ENCODE measurements at places on chromosomes 4 and X.

GRCh38 chr4:159736411-159736810 is 633.5 kb downstream of the RAPGEF2 start:
- DNase-seq = no peak

DNA sequence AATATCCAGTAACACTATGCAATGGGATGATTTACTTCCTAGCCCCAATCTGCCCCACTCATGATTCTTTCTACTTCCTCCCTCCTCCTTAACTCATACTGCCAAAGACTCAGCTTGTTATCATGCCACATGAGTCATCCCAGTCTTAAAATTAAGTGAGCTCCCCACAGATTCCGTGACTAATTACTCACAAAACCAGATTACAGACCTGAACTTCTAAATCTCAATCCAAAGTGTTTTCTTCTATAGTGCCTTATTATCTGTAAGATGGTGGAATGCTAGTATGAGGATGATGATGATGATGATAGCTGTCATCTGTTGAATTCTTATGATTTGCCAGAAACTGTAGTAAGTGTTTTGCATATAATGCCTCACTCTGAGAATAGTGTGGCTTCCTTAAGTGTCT is 27.7 kb upstream of the GPC3 start:
- DNase-seq = no peak

- no peak for DNase-seq
Measured at GRCh38 chr4:121233982-121234381, 69.9 kb upstream of the TNIP3 start.

DNA sequence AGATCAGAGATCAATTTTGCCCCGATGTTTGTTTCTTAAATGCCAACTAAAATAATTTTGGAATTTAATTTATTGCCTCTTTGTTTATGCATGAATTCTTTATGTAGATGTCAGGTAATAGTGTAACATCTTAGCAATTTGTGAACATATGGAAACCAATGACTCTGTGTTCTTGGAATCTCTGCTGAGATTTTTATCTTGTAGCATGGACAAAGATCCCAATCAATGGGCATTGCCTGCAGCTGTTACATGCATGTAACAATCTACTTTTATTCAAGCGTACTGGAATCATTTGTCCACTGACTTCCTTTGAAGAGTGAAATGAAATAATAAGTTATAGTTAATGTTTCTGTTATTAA is 61.6 kb upstream of the ARSJ start:
- no peak for DNase-seq

GRCh38 chrX:74523224-74523623 is 91.2 kb downstream of the RLIM start:
- no peak for DNase-seq

GRCh38 chrX:16765594-16765993 is 20.7 kb upstream of the TXLNG start:
- DNase-seq = no peak

DNA sequence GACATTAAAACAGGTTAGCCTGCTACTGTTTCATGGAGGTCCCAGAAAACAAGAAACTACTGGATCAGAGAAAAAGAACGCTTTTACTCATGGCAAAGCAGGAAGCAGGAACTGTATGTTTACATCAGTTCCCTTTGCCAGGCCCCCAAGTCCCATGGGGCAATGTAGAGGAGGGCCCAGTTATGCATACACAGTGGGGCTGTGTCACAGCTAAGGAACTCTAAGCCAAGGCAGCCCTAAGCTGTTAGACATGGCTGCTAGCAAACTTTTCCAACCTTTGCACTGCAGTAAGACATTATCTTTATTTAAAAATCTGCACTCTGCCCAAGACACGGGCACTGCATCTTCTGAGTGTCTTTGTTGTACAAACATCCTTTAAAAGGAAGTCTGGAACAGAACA is 975.8 kb downstream of the C4orf33 start:
- DNase-seq = no peak

GRCh38 chr4:1602655-1603412 is 81.3 kb downstream of the FAM53A start:
- DNase-seq = no peak

DNA sequence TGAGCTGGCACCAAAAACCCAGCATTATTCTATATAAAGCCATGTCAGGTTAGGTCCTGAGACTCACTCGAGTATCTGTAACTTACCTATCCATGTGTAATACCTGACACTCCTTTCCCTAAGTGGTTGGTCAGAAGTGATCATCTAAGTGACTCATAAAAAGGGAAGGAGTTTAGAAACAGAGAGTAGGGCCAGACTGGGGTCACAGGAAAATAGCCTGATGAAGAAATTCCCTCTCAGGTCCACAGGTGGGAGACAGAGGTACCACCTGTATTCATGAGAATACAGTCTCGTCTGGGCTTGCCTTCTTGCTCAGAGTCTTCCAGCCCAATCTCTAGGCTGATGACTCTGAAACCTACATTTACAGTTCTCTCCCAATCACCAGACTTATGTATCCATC is 161.8 kb upstream of the MAP3K15 start:
- DNase-seq = no peak

GRCh38 chr4:47390428-47391125 is 72.9 kb downstream of the COMMD8 start:
- DNase-seq = no peak

GRCh38 chr4:81982846-81983540 is 390.8 kb downstream of the HNRNPD start:
- DNase-seq = no peak

DNA sequence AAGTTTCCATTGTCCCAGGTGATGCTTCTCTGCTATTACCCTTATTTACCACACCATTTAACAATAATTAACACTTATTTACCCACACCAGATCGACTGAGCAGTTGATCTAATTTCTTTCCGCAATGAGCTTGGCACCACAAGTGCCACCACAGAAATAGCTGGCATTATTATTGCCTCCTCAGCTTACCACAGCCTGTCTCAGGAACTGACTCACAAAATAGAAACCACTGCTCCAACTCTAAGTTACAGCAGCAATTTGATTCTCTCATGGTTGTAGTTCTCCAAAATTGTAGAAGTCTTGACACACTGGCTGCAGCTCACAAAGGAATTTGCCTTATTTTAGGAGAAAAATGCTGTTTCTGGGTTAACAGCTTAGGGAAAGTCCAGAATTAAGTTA is 22.5 kb downstream of the ZNF721 start:
- no peak for DNase-seq

DNA sequence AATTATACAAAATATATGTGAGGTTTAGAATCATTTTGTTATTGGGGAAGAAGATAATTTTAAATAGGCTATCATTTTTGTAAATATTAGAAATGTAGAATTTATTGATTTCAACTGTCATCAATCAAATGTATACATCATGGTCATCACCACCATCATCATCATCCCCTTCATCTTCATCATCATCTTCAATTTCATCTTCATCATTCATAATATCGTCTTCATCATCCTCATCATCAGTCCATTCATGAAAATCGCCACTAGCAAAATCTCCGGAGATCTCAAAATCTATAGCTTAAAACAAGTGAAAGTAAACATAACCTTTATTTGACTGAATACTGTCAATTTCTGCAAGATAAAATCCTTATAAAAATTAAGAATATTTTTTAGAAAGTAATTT is 499.5 kb downstream of the SPOCK3 start:
- no peak for DNase-seq

DNA sequence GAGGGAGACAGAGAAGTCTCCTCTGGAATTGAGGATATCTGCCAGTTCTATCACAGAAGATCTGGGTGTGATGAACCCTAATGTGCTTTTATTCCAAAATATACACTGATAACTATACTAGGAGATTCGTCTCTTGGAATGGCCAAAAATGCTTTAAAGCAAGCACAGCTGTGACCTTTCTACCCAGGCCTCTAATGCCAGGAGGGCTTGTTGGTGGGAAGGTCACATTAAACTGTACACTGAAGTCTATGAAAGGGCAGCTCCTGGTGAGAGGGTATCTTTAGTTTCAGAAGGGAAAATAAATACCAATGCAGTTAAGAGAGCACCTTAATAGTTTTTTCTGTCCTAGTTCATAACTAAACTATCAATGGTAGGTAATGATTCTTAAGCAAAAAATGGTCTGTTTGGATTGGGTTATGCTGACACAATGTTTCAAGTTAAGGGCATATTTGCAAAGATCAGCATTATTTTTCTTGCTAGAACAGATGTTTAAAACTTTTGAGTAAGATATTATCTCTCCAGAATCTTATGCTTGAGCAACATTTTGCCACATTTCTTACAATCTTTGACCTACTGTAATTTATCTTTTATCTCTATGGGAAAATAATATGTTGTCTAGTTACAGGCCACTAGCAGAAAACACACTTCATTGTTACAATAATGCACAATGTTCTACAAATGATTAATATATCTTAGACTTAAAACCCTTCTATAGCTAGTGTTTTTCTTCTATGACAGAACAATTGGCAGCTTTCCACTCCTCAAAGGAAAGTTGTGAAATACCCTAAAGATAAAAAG is 59.6 kb downstream of the SEC24D start:
- DNase-seq = no peak

DNA sequence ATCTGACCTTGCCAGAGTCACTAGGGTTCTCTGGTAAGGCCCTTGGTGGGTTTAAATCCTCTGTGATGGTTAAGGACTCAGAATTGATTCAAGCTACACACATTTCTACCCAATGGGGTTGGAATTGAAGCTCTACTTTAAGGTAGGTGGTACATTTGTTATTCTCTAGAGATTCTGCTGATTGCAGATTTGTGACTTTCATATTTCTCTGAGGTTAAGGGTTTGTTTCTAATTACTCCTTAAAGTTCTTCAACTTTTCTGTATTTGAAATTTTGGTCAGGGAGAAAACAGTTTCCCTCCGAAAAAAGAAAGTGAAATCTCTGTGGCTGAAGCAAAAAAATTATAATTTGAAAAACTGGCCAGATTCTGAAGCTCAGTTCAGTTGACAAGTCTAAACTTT is 25.8 kb upstream of the USP46 start:
- DNase-seq = no peak

GRCh38 chr4:8771258-8771590 is 100.4 kb downstream of the HMX1 start:
- no peak for DNase-seq

GRCh38 chr4:8401665-8402064 is 38.9 kb downstream of the ACOX3 start:
- no peak for DNase-seq

GRCh38 chr4:137124278-137124932 is 407.9 kb downstream of the PCDH18 start:
- no peak for DNase-seq

DNA sequence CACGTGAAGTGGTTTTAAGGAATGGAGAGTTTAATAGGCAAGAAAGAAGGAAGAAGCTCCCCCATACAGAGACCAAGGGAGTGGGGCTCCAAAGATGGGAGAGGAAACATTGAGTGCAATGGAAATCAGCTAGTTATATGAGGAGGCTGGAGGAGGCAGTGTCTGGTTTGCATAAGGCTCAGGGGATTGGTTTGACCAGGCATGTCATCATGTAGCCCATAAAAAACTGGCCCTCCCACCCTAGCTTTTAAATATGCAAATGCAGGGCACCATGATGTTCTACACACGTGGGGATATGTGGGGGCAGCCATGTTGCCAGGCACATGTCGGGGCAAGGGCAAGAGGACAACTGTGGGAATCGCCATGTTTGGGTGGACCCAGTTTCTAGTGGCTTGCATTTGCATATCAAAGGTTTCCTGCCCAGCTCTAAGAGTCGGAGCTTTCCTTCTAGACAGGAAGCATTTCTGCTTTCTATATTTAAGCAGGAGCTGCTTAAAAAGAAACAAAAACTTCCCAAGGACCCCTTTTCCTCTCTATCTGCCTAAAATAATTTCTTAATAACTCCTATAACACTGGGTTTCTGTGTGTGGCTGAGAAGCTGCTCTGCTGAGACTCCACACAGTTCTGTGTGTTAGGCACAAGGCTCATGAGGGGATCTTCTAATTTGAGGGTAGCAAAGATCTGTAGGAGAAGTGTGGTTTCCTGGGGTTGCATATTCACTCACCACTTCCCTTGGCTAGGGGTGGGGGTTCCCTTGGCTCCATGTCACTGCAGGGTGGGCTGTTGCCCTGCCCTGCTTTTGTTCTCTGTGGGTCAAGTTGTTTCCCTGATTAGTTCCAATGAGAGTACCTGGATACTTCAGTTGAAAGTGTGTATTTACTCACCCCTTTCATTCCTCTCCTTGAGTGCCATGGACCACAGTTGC is 113.5 kb downstream of the VSIG4 start:
- no peak for DNase-seq

DNA sequence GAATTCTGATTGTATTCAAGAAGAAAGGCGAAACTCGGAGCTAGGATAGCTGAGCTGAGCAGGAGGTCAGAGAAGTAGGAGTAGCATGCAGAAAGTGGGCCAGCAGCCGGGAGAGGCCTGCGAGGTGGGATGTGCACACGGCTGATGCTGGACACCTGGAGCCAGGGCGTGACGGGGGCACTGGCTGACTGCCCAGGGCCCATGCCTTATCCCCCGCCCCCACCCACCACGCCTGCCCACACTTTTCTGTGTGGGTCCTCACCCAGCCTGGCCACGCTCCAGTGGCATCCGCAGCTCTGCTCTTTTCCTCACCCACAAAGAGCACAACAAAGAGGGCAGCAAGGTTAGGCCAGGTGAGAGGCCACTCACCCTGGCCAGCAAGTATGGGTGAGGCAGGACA is 30.0 kb upstream of the IRF2 start:
- no peak for DNase-seq

DNA sequence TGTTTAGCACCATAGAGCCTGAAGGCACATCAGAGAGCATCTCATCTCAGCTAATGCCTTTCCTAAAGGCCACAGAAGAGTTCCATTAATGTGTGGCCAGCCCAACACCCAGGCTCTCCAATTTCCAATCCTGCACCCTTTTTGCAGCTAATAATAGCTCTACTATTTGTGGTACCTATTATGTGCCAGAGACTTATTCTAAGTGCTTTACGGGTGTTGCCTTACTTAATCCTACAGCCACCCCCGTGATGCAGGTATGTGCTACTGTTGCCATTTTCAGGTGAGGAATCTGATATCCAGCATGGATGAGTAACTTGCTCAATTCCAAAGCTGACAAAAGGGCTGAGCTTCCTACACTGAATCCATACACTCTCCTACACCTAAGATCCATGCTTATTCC is 217.6 kb upstream of the GALNT7 start:
- DNase-seq = no peak

DNA sequence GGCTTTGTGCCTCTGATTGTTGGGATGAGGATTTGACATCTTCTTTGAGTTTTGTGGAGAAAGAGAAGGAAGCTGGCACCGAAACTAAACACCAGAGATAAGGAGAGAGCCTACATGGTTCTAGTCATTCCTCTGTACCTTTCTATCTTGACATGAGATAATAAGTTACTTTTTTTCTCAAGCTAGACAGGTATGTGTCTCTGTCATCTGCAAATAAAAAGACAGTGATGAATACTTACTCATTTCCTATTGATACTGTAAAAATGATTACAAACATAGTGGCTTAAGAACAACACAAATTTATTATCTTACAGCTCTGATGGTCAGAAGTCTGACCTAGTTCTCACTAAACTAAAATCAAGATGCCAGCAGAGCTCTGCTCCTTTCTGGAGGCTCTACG is 1391.2 kb downstream of the STIM2 start:
- DNase-seq = no peak

- no peak for DNase-seq
Measured at GRCh38 chr4:132646186-132646585, 502.9 kb upstream of the PCDH10 start.

GRCh38 chr4:173464481-173464880 is 65.5 kb downstream of the HAND2 start:
- DNase-seq = no peak

Data from germinal center (tissue), 1 donor.